CD4-positive, alpha-beta T cell treated with Interleukin-17A for 4 hours (primary cell): ENCODE measurements at places on chromosomes 2 and 18.

DNA sequence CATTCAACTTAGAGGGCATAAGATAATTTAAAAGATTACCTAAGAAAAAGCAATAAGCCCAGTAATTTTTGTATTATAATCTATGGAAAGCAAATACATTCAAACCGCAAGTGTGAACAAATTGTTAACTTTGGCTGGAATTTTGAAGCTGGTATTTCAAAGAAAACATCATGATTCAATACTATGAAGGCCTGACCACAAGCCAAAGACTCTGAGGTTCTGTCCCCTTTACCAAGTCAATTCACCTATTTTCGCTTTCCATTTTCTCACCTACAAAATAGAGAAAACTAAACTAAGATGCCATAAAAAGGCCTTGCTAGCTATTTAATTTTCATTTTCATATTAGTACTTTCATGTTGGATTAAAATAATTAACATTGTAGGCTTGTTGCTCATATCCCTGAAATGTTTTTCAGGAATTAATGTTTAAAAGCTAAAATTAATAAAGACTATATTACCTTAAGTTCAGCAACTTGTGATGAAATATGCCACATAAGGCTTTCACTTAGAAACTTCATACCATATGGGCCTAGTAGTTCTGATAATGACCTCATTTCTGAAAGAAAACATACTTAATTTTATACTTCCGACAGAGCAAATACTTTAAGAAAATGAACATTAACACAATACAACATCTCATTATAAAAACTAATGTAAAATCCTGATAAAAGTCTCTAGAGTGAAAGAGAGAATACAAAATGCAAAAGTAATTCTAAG is 85.7 kb upstream of the FRZB start:
- no peak for DNase-seq

- DNase-seq, result no peak
Measured at GRCh38 chr18:6315517-6316331, 99.0 kb downstream of the L3MBTL4 start.

- no peak for DNase-seq
Measured at GRCh38 chr2:167988296-167988695, 259.1 kb downstream of the STK39 start.

DNA sequence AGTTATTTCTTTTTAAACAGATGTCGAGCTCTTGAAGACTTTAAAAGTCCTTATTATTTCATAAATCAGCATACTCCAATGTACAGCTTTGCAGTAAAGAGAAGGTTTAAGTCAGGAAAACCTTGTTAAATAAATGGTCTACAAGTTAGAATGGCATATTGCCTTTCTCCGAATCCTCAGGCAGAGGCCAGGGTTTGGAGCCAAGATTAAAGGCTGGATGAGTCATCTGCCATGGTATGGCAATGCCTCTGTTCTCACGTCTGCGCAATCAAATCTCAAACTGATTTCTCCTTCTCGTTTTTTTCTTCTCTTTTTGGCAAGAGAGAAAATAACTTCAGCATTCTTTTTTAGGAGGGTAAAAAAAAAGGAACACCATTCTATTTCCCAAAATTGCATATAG is 5.6 kb upstream of the KCNJ3 start:
- DNase-seq, result no peak

DNA sequence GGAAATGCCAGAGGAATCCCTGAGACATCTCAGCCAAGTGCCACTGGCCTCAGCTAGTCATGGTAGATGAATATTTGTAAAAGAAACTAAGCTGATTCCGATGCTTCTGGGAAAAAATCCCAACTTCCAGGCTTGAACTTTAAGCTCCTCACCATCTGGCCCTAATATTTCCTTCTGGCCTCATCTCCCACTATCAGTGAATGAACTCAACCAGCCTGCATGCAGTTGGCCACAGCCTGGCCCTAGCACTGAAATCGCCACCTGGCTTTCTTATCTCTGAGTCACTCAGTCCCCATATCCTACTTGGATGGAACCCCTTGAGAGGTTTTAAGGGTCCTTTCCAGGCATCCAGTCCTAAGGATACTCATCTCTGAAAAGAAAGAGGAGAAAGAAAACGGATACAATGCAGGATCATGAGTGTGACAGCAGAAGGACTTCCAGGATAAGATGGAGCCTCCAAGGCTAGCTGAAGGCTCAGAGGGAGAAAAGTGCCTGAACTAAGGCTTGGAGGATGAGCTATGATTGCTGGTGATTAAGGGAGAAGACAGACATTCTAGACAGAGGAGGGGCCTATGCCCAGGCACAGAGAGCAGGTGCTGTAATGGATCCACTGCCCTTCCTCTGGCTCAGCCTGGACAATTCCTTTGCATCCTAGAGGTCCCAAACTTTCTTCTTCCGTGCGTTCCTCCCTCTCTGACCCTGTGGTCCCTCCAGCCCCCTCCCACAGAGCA is 141.5 kb upstream of the MYCN start:
- DNase-seq, result no peak

- DNase-seq, result no peak
Measured at GRCh38 chr2:238259061-238260020, 19.5 kb upstream of the HES6 start.

DNA sequence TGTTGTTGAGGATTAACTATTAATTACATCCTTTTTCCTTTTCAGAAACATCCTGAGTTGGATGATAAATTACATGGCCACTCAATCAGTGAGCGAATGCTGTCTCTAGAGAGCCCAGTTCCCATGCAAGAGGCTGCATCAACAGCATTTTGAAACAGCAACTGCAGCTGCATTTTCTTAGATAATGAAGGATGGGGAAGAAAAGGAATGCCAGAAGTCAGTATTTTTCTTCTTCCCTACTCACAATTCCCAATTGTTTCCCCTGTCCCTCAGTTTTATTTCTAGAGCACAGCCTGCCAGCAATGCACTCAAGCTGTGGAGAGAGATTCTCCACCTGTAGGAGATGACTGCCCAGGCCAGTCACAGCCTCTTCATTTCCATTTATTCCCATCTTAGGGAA is 6.9 kb downstream of the SCN7A start:
- DNase-seq, result no peak

DNA sequence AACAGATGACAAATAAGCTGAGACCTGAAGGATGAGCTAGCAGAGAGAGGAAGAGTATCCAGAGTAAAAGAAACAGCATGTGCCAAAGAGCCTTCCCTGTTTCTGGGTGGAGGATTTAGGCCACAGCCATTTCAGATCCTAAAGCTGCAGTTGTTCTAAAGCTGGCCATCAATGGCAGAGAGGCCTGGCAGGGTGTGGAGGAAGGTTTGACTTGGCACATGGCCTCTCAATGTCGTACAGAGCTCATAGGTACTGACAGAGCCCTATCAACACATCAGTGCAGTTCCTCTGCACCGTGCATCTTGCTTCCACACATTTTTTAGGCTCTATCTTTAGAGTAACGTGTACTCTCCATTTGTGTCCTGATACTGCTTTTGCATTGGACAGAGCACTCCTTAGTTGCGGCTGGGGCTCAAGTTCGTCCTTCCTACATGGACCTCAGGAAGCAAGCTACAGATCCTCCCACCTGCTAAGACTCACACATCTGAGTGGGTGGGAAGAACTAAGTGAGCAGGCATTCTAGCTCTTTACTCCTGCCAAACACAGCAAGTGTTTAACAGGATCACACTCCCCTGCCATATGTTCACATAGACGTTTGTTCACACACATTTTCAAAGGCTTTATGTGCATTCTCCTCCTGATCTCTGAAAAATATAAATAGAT is 3.0 kb upstream of the CHMP3 start:
- no peak for DNase-seq
